ENCODE measurements at places on chromosomes 7 and 10.

GRCh38 chr10:60644436-60645130, 133.7 kb upstream of the CDK1 start:
- DNase-seq: no peak

GRCh38 chr10:7258948-7259523, 151.8 kb downstream of the SFMBT2 start:
- peak; percentile 31 for DNase-seq

DNA sequence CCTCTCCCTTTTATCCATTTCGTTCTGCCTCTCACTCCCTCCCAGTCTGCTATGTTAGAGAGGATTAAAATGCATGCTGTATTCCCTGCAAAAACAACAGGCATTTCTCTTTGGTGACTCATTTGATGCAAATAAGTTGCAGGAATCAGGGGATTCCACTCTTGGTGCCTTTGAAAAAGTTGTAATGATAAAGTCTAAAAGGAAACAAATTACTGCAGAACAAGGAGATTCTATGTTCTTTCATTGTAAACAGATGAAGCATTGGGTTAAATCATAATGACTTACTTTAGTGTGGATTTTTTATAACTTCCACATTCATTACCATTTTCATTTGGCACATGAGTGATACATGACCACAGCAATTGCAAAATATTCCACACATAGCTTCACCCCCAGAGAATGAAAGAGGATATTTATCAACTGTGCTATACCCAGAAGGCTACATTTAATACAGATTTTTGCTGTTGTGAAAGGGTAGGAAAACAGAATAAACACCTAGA, 33.4 kb upstream of the ABLIM1 start:
- no peak for DNase-seq

GRCh38 chr7:92425311-92425947, 21.9 kb upstream of the GATAD1 start:
- no peak for DNase-seq

DNA sequence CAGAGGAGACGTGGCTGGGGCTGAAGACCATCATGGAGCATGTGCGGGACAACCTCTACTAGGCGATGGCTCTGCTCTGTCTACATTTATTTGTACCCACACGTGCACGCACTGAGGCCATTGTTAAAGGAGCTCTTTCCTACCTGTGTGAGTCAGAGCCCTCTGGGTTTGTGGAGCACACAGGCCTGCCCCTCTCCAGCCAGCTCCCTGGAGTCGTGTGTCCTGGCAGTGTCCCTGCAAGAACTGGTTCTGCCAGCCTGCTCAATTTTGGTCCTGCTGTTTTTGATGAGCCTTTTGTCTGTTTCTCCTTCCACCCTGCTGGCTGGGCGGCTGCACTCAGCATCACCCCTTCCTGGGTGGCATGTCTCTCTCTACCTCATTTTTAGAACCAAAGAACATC, 22.0 kb upstream of the CPA5 start:
- DNase-seq: no peak

GRCh38 chr7:35749556-35749955, 51.3 kb upstream of the SEPTIN7 start:
- DNase-seq: no peak

DNA sequence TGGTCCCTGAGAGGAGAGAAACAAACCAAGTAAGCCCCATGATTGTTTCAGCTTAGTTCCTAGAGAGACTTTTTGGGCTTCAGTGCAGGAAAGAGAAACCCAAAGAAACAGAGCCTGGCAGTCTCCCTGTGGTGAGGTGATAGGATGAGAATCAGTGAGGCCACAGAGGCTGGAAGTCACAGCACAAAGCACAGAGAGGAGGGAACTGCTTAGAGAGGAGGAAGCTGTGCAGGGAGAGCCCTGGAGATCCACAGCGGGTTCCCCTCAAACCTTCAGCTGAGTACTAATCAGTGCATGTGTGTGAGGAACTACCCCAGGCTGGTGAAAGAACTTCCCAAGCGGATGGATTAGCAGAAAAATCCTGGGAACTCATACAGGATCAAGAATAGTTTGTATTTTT, 27.4 kb upstream of the HECW1 start:
- DNase-seq: no peak

DNA sequence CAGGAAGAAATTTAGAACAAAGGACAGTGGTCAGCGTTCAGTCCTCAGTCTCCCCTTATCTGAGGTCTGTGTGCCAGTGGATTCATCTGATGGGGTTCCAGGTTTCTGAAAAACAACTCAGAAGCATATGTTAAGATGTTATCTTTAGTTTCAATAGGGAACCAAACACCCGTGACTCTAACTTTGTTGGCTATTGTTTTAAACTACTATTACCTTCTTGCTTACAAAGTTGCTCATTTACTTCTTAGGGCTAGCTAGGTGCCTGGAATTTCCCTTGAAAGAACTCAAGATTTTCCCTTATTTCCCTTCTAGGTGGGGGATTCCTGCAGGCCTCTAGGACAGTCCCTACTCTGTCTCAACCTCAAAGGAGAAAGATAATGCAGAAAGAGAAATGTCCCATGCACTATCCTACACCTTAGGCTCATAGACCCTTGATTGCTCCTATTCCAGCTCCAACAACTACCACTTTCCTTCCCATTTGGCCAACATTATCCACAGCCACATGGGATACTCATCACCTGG, 192.5 kb upstream of the LYZL1 start:
- DNase-seq: no peak

DNA sequence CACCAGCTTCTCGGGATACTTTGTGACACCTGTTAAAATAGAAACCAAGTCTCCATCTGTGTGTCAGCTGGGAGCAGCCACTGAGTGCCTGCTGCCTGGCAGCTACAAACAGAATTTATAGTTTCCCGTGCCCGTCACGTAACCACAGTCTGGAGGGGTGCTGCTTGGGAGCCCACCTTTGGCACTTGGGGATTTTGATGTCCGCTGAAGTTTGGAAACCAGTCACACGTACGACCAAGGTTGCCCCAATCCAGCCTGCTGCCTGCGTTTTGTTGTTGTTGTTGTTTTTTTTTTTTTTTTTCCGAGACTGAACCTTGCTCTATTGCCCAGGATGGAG, 1.6 kb downstream of the TRRAP start:
- DNase-seq: peak; percentile 9

DNA sequence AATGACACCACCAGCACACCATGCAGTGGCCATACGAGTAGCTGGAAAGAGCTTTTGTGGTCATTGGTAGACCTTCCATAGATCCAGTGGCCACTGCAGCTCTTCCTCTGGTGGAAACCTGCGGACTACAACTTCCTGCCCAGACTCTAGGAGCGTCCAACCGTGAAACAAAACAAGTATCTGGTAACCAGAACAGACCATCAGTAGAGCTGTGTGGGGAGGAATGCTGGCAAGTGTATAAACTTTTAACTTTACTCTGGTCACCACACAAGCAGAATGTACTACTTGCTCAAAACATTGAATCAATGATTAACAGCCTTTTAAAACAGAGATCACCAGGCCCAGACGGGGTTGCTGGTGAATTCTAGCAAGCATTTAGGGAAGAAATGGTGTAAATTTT, 154.7 kb upstream of the DGKB start:
- no peak for DNase-seq
